Activated CD4-positive, alpha-beta T cell treated with anti-CD3 and anti-CD28 coated beads, Interleukin-2, amount 50 U/mL, for 24 hours (primary cell): ENCODE measurements at places on chromosomes 12 and 14.

DNA sequence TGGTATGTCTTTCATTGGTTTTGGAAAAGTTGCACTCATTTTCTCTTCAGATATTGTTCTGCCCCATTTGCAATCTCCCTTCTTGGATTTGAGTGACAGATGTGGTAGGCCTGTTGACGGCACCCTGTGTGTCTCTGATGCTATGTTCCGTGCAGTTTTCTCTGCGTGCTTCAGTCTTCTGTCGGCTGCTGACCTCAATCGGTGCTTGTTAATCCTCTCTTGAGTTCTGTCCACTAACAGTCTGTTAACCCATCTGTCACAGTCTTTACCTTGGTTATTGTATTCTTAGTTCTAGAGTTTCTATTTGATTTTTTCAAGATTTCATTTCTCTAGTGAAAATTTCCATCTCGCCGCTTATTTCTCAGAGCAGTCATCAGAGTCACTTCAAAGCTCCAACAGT, 20.7 kb upstream of the PLD4 start:
- DNase-seq: no peak

- no peak for DNase-seq
Measured at GRCh38 chr12:46384451-46385309, 12.1 kb upstream of the SLC38A2 start.

DNA sequence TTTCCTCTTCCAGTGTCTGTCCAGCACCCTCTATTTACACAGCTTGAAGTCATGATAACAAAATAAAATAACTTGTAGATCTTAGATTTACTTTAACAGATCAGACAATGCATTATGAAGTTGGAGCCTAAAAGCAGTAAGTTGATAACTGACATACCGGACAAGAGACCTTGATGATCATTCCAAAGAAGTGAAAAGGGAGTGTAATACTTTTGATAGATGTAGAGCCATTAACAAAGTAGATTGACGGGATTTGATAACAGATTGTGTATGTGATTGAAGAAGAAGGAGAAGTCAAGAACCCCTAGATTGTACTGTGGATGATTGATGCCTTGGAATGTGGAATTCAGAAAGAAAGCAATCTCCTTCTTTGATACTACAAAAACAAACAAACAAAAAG, 403.8 kb upstream of the MGAT4C start:
- no peak for DNase-seq

GRCh38 chr12:29278673-29279420, 102.1 kb downstream of the ERGIC2 start:
- no peak for DNase-seq

DNA sequence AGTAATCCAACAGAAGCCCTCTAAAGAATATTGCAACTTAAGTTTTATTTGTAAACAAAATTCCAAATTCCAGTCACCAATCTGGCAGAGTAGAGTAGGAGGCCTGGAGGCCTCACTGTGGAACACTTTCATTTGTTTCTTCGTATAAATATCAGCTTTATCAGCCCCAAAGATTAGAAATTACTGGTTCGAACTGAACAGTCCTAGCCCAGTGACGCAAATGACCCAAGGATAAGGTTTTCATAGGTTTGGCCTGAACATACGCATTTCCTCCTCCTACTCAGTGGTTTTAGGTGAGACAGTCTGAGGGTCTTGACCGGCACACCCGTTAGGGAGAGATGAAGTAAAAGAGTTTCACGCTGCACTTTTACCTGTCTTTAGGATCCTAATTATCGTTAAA, 1.7 kb downstream of the CDC42BPB start:
- DNase-seq: no peak

GRCh38 chr12:857611-858010, 91.9 kb downstream of the RAD52 start:
- no peak for DNase-seq

GRCh38 chr12:115481141-115481540, 796.4 kb downstream of the MED13L start:
- no peak for DNase-seq

GRCh38 chr14:59483363-59483762, 845 bp downstream of the L3HYPDH start:
- no peak for DNase-seq

- no peak for DNase-seq
Measured at GRCh38 chr12:46470036-46470627, 97.6 kb upstream of the SLC38A2 start.

DNA sequence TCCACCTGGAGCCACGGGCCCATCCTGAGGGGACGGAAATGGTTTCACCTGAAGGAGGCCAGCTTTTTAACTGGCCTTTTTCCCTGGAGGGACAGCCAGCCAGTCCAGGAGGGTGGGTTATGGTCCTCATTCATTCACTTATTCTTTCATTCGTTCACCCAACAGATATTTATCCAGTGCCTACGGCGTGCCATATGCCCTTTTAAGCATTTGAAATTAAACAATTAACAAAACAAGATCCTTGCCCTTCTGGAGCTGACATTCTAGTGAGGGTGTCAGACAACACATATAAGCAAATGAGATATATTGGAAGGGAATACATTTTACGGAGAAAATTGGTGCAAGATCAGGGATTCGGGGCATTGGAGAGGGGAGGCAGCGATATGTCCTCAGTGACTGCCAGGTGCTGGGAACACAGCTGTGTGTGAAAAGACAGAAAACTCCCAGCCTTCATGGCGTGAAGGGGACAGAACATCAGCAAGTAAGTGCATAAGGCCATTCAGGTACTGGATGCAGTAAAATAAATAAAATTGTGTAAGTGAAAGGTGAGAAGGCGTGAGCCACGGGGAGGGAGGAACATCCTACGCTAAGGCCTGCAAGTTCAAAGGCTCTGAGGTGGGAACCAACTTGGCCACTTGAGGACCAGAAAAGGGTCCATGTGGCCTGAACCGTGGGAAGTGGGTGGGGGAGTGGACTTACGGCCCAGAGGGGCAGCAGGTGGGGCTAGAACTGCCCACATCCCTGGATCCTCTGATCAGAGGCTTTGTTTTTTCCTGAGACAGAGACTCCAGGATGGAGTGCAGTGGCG, 684 bp upstream of the ABCB9 start:
- no peak for DNase-seq

GRCh38 chr12:65306366-65307168, 28.1 kb downstream of the MSRB3 start:
- DNase-seq: no peak

DNA sequence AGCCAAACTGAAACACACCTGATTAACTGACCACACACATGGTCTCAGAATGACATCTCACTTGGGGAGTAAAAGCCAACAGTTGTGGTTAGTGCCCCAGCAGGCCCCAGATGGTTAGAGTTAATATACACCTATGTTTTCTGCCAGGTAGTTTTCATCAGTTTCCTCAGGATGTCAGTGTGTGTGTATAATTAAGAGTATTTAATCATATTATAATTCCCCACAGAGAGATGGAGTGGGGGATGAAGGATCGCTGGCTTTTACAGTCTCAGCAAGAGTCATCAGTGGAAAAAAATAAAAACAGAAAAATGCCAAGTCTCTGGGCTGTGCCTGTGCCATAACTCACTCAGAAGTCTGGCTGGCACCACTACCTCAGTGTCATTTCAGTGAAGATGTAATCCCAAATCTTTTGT, 412.5 kb downstream of the ZFP36L1 start:
- DNase-seq: no peak

- no peak for DNase-seq
Measured at GRCh38 chr14:103007555-103007954, 49.8 kb downstream of the CDC42BPB start.

GRCh38 chr12:28603801-28604200, 413.5 kb downstream of the CCDC91 start:
- DNase-seq: no peak

- DNase-seq: no peak
Measured at GRCh38 chr12:54058128-54058768, 4.6 kb downstream of the HOXC4 start.

DNA sequence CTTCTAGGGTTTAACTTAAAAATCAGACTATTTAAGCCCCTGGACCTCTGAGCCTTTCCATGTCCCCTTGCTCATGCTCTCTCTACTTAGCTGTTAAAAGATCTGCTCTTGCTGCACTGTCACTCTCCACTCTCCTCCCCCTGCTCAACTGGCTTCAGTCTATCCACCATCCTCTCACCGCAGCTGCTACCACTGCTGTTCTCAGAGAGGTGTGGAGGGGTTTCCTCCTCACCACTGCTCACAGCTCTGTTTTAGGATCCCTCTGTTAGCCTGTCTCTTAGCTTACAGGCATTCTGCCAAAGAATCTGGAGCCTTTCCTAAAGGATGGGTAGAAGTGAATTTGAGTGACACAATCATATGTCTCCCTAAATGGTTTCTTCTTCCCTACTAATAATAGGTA, 43.7 kb upstream of the ATP2B1 start:
- no peak for DNase-seq

GRCh38 chr12:81499809-81500208, 259.3 kb downstream of the PPFIA2 start:
- no peak for DNase-seq

DNA sequence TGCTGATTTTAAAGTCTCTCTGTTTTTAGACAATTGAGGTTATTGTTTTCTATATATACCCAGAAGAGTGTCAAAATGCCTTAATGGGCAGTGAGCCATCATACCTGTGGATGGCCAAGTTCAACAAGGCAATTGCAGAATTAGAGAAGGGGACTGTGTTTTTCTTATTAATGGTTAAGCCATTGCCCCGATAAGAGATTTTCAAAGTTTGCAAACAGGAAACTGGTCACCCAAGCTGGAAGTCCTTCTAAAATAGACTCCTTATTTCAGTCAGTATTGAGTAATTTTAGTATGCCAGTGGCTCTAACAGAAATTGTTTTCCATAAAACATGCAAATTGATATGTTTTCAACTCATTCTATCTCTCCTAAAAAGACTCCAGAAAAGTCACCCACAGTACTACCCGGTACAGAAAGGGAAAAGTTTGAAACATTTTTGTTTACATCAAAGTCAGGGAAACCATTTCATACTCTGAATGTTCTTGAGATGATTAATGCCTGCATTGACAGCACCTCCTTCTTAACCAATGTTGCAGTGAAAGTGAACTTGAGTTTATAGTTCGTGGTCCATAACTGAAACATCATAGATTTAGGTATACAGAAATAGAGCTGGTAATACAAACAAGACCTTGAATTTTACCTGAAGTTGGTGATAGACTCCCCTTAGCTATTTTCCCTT, 191.1 kb downstream of the TMX1 start:
- no peak for DNase-seq

GRCh38 chr14:28773861-28774691, 7.5 kb downstream of the FOXG1 start:
- DNase-seq: no peak

GRCh38 chr14:93156693-93157369, 27.9 kb downstream of the MOAP1 start:
- no peak for DNase-seq

GRCh38 chr12:58701536-58701935, 218.8 kb downstream of the LRIG3 start:
- no peak for DNase-seq

- no peak for DNase-seq
Measured at GRCh38 chr12:131990066-131990979, 40.6 kb downstream of the EP400 start.

GRCh38 chr12:6469092-6469491, 1.4 kb downstream of the VAMP1 start:
- DNase-seq: no peak

GRCh38 chr14:89349171-89350008, 67.6 kb downstream of the FOXN3 start:
- DNase-seq: no peak

- no peak for DNase-seq
Measured at GRCh38 chr12:53752192-53752601, 418 bp upstream of the CISTR start.

DNA sequence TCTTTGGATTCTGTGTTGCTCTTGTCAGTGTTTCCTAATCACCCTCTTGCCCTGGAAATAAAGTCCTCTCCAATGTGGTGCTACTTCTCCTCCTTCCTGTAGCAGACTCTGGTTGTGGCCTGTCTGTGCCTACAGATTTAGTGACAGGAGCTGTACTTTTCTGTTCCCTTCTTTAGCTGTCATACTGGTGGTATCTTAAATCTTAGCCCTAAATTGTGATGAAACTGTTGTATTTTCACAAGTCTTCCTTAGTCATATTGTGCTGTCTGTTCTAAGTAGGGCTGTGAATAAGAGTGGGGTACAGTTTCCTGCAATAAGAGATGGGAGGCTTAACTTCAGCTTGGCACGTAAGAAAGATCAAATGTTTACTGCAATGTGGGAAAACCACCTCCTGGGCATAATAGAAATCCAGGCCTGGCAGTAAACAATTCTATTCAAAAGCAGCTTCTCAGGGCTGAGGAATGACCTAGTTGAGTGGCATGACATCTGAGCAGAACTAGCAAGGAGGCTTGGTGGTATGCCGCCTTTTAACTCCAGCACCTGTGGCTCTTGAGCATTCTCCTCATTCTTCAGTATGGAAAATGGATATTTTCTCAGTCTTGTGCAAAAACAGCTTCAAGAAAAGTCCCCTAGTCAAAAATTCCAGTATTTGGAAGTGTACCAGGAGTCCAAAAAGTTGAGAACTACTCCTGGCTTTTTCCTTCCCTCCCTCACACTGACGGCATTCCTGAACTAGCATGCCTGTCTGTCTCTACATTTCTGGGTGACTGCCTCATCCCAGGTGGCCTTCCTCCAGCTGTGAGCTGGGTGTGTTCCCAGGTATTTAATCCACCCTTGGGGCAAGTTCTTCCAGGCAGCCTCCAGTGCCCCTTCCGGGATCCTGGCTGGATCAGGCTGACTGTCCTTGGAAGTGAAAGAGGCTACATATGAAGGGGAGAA, 19.5 kb downstream of the ANO6 start:
- DNase-seq: no peak
